ENCODE measurements at places on chromosomes 16 and 17. TPM values are rescaled to one million over a fixed set of nuclear protein-coding genes. Genes with fewer than 3 reads are reported as not detected.

- no peak for DNase-seq
Measured at GRCh38 chr17:71995590-71995989, 125.2 kb upstream of the SOX9 start.

DNA sequence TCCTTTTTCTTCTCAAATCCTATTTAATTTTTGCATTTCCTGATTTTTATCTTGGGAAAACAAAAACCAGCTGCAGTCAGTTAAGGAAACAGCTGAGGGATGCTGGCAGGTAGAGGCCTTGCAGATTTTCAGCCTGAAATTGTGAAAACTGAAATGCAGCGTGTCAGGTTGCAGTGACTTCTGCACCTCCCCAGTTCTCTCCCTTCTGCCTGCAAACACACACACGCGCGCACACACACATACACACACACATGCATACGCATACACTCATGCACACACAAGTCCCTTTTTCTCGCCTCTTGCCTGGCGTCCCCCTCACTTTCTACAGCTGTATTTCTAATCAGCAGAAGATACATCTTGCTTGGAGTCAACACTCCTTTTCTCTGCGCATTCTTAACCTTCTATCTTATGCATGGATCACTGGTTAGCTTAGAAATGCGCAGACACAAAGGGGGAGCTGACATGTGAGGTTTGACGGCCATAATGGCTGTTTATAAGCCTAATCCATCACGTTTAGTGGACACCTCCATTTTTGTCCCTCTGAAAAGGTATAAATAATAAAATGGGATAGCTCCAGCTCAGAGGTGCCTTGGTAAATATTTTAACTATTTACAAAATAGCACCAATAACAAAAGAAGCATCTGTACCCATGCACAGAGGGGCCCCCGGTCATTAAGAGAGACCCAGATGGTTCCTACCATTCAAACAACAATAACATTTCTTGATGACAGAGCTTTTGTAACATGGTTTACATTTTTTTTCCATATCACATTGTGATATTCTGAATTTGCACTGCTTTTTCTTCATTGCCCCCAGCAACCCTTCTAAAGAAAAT lies 392.1 kb upstream of the SALL1 start:
- peak; percentile 68 for DNase-seq

DNA sequence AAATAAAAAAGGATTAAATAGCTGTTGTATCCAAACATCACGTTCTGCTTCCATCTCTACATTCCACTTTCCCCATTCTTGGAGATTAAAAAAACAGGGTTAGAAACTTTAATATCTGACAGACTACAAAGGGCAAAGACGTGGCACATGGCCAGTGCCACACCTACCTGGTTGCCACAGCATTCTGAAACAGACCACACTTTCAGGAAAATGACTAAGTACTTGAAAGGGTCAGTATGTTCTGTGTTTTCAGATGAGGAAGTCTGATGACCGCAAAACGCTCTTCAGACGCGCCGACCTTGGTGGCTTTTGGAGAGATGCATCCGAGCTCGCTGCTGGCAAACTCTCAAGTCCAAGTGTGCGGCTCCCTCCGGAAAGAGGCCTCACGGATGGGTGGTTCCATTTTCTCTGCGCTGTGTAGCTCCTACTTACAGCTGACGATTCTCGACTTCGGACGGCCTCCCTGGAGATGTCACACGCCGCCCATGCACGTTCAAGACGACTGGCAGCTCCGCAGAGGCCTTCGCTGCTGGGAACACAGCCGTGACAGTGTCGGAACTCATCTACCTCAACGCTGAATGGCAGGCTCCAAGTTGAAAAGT lies 15.5 kb downstream of the MAP1LC3B start:
- no peak for DNase-seq

GRCh38 chr16:20918486-20919239 lies 18.1 kb downstream of the LYRM1 start:
- no peak for DNase-seq

DNA sequence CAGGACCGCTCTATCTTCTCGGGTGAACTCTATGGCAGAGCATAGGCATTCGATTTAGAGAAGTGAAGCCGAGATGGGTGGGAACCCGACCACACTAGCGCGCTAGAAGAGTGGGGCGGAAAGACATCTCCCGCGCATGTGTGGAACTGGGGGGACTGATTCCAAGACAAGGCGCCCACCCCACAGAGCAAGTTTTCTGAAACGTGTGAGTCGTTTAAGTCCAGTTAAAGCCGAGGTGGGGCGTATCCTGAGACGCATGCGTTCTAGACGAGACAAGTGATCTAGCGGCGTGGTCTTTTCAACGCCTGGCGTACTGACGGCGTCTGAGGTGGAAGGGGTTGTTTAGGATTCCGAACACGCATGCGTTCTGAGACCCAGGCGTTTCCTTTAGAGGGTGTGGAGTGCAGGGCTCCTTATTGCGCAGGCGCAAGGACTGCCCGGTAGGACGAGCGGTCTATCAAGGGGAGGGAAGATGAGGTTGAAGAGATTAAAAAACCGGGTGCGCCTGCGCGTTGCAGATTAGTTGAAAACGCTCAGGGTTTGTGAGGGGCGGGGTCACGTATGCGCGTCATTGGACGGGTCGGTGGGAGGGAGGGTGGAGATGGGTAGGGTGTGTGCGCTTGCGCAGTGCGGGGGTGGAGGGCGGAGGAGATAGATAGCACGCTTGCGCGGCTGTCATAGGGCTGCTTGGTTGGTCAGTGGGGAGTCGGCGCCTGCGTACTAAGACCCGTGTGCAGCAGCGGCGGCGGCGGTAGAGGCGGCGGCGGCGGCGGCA lies at the start of gene EIF5A:
Gene EIF5A, plus strand, starts transcription at position 718 of the 775 bp plus-strand sequence. CDS start 2,008 bp downstream, outside the sequence.
- DNase-seq, result peak; percentile 100

- peak; percentile 71 for DNase-seq
Measured at GRCh38 chr16:50259334-50260205, 6.8 kb upstream of the ADCY7 start.

C16orf92 gene
- not detected for total RNA-seq
